ENCODE measurements at places on chromosomes 16 and 17.

GRCh38 chr17:48611213-48611612 is 396 bp upstream of the HOXB7 start:
- DNase-seq, result no peak

DNA sequence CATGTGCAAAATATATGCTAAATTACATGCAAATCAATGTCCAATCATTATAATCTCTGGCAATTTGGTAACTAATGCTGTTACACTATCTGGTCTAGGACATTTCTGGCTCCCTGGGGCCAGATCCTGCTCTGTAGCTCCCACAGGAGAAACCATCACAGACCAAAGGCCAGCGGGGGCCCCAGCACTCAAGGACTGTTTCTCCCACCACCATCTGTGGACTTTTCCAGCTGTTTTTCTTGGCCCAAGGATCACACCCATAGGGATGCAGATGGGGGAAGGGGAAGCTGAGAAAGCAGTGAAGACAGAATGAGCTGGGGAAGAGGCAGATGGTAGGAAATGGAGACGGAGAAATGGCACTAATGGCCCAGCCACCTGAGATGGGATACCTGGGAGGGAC is at the start of gene HIGD1B:
HIGD1B (plus strand) TSS at position 298 of the 400 bp plus-strand sequence. CDS start 270 bp downstream, outside the sequence.
- no peak for DNase-seq

GRCh38 chr17:60678118-60678444 is 430 bp downstream of the BCAS3 start:
- no peak for DNase-seq

DNA sequence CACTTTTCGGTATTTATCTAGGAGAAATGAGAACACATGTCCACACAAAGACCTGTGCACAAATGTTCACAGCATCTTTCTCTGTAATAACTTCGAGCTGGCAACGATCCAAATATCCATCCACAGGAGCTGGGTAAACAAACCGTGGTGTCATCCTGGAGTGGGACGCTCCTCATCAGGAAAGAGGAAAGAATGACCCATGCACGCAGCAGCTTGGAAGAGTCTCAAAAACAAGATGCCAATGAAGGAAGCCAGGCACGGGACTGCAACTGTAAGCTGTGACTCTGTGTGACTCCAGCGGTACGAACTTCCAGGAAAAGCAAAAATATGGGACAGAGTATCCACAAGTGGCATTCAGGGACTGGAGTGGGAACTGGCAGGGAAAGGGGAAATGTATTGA is 36.7 kb upstream of the CIBAR2 start:
- DNase-seq, result no peak

DNA sequence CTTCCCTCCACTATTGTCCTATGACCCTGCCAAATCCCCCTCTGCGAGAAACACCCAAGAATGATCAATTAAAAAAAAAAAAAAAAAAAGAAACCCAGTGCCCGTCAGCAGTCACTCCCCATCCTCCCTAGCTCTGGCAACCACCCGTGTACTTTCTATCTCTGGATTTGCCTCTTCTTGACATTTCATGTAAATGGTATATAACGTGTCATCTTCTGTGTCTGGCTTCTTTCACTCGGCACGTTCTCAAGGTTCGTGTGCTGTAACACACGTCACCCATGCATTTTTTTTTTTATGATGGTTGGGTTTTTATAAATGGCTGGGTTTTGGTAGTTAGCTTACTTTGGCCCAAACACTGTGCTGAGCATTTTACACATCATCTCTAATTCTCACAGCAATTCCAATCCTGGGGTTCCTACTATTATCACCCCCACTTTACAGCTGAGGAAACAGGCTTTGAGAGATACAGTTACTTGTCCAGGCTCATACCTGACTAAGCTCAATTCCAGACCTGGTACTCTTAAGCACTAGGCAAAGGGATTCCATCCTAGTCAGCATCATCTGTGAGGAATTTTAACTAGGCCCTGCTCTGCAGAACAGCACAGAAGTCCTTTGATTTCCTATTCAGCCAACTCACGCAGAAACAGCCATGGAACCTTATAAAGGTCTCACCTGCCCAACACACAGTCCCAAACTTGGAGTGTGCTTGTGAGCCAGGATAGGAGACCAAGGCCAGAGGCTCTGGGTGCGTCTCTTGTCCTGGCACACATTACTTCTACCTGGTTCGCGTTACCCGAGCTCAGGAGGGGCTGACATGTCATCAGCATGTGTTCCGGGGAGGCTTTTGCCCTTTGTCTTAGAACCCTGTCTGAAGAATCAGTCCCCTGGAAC is 11.7 kb downstream of the NDUFAB1 start:
- DNase-seq, result no peak

DNA sequence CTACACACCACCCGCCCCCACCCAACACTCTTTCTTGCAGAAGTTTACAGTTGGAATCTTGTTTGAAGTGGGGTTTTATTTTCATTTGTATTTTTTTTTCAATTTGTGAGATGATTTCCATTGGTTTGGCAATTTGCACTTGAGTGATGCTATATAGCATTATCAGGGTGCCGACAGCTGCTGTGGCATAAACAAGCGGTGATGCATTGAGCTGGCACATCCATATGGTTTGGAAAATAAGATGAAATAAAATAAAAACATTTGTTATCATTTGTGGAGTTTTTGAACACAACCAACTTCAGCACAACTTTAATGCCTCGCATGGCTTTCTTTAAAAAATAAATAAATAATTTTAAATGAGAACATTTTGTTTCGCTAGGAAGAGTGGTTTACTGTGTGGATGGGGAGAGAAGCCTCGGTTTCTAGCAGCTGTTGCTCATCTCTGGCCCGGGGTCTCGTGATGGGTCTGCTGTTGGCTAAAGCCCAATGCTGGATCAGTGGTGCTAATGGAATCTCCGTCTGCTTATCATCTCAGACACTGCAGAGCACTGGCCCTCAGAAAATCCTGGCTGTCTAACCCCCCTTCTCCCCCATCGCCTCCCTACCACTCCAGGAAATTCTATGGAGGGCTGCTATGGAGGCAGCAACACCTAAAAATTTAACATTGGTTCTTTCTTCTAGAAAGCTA is 192.3 kb upstream of the MAF start:
- no peak for DNase-seq

GRCh38 chr16:56911771-56912571 is 20.0 kb upstream of the HERPUD1 start:
- DNase-seq, result no peak

- no peak for DNase-seq
Observed at GRCh38 chr17:58357312-58358297, 5.6 kb upstream of the SUPT4H1 start.

DNA sequence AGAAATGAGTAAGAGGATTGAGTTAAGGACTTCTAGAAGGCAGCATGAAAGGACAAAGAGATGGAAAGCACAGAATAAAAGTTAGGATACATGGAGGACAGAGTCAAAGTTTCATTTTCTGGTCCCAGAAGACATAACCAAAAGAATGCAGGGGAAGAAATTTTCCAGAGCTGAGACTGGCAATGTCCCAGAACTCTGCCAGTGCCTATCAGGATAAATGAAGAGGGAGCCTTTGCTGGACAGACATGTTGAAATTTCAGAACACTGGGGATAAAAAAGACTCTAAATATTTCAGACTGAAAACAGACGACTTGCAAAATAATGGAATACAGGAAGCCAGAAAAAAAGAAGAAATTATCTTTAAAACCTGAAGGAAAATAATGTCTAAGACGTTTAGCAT is 55.7 kb downstream of the NT5M start:
- no peak for DNase-seq

DNA sequence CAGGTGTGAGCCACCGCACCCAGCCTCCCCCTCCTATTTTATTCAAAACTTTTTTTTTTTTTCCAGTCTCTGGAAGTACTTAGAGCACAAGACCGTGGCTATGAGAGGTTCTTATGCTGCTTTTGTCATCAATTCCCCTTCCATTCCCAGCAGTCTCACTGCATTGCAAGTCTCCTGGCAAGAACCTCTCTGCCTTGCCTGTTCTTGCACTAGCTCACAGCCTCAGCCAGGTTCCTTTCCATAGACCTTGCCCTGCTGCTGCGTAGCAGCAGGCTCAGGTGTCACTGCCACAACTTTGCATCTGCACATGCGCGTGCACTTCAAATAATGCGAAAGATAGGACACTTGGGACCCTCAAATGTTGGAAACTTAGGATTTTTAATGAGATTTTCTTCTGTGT is 15.6 kb downstream of the ATP6V0A1 start:
- no peak for DNase-seq

GRCh38 chr17:7709031-7709430 is 4.0 kb downstream of the EFNB3 start:
- no peak for DNase-seq

- DNase-seq, result no peak
Observed at GRCh38 chr17:80997424-80998117, 5.9 kb downstream of the CHMP6 start.

- DNase-seq, result no peak
Observed at GRCh38 chr16:31086629-31086906, 2.2 kb downstream of the PRSS53 start.

All from stimulated activated CD8-positive, alpha-beta memory T cell treated with anti-CD3 and anti-CD28 coated beads, Interleukin-2, amount 100 ng/mL, for 48 hours (primary cell).